ENCODE measurements at places on chromosomes 4 and X. TPM values are rescaled to one million over a fixed set of nuclear protein-coding genes. Genes with fewer than 3 reads are reported as not detected.

GRCh38 chr4:147054228-147054872 is 108.7 kb upstream of the TTC29 start:
- DNase-seq = no peak

- no peak for DNase-seq
These were observed 16.3 kb downstream of the MAN2B2 start for GRCh38 chr4:6591313-6591712.

- no peak for DNase-seq
These were observed 64.8 kb upstream of the NR0B1 start for GRCh38 chrX:30373951-30374350.

DNA sequence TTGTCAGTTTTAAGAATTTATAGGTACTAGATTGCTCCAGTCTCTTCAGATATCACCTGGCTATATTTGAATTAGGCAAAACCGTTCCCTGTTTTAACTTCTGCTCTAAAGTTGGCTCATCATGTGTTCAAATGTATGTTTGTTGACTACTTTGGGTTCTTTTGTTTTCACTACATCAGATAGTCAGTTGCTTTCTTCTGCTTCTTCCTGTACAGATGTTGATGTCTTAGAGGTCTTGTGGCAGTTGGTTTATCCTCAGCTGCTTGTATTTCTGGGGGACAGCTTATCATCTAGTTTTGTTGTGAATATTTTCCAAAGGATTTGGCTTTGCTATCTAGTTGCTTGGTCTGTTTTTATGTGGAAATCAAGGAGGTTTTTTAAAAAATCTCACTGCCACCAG is 28.0 kb downstream of the TBC1D19 start:
- no peak for DNase-seq

Gene GEMIN8
- 22.2 TPM for total RNA-seq

Measured in neural progenitor cell (in vitro differentiated cells).